ENCODE measurements at places on chromosomes 3 and 15. TPM values are rescaled to one million over a fixed set of nuclear protein-coding genes. Genes with fewer than 3 reads are reported as not detected.

Gene ACOX2
- 0.73 TPM for total RNA-seq

Gene SPINK8
- total RNA-seq, result not detected

Gene AADACL2
- not detected for total RNA-seq

Gene SECISBP2L
- 78.3 TPM for total RNA-seq

Gene FETUB
- total RNA-seq, result not detected

Gene NPAP1
- total RNA-seq, result not detected

Gene IFT122
- 8.3 TPM for total RNA-seq

Gene CEP152
- 12.8 TPM for total RNA-seq

Gene GPR176
- total RNA-seq, result 0.21 TPM

Gene TTLL13
- 0.31 TPM for total RNA-seq
